ENCODE measurements at places on chromosomes 2 and 18. TPM values are rescaled to one million over a fixed set of nuclear protein-coding genes. Genes with fewer than 3 reads are reported as not detected.
A peak's percentile ranks its signal among the peaks of the same experiment; 100 is the strongest.

DNA sequence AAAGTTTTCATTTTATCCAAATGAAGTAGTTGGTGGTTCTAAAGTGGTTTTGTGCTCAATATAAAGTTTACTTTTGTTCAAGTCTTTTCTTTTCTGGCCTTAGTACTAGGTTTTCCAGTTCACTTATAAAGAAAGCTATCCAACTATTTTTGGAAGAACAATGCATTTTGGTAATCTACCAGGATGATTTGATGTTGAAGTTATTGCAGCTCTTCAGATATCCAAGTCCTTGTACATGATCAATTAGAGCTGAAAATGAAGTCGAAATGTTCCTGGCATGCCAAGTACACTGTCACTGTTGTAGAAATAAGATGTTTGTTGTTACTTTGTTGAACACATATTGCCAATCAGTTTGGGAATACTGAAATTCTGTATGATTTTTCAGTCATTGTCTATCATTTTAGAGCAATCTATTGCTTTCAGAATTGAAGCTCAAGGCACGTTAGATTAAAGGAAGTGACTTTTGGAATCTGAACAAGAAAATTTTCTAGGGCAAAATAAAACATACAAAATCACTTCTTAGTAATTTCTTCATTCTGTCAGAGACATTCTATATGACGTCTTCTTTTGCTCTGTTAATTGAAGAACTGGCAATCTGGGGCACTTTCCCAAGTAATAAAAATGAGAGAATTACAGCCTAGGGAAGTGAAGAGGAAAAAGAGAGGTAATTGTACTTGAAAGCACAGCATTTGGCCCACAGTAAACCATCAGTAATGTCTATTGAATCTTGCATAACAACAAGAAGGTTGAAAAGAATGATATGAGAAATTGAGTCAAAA is 232.3 kb downstream of the MREG start:
- DNase-seq, result no peak

DNA sequence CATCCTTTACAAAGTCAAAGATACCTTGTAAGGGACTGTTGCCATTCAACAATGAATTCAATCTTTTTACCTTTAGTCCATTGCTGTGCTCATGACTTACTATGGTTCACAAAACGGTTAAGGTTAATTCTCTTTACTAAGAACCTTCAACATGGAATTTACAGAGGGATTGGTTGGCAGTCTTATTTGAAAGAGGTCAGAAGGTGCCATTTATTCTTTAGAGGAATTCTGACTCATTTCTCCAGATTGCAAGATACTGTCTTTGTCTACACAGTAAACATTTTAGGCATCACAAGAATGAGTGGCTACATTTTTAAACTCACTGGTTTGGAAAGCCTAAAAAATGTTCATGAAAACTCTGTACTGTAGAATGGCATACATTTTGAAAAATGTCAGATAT is 17.4 kb downstream of the KCNH7 start:
- no peak for DNase-seq

DNA sequence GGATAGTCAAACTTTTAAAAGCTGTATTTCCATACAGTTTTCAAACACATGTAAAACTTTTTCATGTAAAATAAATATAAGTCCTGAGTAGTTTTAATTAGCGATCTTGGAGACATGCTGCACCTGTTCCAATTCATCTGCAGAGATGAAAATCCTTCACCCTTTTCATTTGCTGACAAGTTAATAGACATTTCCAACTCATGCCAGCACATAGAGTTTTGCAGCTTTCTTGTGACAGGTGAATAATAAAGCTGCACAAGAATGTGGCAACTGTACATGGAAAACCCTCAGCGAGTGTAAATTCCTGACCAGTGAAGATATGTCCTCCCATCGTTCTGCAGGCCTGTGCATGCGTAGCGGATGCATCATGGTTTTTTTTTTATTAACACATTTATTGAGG is 771.4 kb downstream of the TDRD15 start:
- no peak for DNase-seq

DNA sequence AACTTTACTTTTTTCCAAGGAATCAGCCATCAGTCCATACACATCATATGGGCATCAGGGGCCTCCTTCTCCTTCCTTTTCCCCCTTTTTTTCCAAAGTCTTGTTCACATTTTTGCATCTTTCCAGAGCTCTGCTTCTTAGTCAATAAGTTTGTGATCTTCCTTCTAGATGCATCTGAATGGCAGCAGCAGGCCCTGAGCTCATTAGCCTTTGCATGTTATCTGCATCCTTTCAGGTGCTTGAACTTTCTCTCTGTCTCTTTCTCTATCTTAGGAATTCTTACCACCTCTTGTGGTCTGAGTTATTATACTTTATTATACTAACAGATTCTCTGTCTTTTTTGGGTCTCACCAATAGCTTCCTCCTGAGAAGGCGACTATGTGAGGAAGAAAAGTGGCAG is 312.4 kb upstream of the FANCL start:
- DNase-seq, result no peak

GRCh38 chr2:171923206-171923605 is 945 bp downstream of the HAT1 start:
- DNase-seq, result no peak

- DNase-seq, result no peak
These were observed 46.2 kb downstream of the AKAIN1 start for GRCh38 chr18:5150894-5151293.

- peak; percentile 18 for DNase-seq
These were observed 5.7 kb upstream of the GPR35 start for GRCh38 chr2:240619506-240620148.

- DNase-seq, result no peak
These were observed 14.5 kb downstream of the CNNM4 start for GRCh38 chr2:96775160-96775559.

DNA sequence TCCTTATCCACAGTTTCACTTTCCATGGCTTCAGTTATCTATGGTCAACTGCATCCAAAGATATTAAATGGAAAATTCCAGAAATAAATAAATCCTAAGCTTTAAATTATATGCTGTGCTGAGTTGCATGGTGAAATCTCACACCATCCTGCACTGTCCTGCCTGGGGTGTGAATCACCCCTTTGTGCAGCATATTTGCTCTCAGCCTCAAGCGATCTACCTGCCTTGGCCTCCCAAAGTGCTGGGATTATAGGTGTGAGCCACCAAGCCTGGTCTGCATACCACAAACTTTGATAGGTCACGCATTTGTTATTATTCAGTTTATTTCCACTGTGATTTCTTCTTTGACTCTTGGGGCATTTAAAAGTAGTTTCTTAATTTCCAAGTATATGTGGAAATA is 117.2 kb downstream of the SPIRE1 start:
- DNase-seq, result no peak

DNA sequence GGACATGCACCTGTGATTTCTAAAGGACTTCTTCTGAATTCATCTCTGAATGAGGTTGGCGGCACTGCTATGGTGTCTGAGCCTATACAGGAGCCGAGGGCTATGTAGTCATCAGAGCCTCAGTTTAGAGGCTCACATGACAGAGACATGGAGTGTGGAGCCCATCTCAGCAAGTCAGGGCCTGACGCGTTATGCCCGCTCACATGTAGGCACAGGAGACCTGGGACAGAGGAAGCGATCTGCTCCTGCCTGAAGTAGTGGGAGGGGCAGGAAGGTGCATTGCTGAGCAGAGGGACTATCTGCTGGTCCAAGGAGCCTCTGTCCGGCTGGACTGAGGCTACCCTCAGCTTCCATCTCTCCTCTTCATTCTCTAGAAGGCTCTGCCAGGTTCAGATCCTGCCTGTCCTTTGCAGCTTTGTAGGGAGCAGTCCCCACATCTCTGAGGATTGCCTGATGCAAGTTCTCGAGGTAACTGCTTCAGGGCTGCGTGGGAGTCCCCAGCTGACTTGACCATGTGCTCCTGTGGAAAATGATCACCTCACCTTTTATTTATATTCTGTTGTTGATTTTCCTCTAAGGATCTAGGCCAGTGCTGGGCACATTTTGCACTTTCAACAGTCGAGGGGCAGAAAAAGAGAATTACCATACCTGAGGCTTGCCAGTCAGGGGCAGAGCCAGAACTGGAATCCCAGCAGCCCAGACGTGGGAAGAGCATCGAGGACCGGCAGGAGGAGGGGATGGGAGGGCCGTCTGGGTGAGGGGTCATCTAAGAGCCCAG is 16.6 kb downstream of the KLHL29 start:
- no peak for DNase-seq

DNA sequence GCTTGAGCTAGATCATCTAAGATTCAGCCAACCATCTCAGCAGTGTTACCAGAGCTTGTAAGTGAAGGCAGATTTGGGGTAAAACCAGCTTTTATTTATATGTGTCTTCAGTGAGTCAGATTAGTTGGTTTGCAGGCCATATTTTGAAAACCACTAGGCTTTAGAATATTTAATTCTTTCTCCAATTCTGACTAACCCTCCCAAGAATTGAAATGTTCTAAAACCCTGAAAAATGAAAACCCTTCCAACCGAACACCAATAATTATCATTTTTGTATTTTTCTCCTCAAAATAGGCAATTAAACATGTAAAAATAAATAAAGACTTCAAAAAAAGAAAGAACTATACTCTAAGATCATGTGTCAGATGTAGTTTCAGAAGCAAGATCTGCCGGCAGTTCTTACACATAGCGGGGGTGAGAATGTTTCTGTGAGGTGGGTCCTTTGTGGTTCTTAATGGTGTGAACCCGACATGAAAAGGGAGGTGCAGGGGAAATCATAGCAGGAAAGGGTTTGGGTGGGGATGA is 14.2 kb downstream of the PLEK start:
- DNase-seq, result no peak

DNA sequence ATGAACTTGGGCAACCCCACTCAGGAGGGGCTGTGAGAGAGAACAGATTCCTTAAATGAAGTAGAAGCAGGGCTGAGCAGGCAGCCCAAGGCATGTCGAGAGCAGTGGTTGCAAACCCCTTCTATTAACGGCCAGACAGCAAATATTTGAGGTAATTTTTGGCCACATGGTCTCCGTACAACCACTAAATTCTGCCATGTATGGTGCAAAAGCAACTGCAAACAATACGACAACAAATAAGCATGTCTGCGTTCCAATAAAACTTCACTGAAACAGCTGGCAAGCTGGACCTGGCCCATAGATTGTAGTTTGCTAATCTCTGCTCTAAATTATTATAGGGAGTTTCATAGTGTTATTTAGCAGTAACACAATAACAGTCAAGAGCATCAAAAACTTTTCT is 217.0 kb upstream of the ZNF521 start:
- DNase-seq, result no peak

- DNase-seq, result no peak
These were observed 88.0 kb downstream of the COMMD1 start for GRCh38 chr2:61993422-61994024.

GRCh38 chr18:35457140-35457704 is 40.5 kb downstream of the INO80C start:
- no peak for DNase-seq

DNA sequence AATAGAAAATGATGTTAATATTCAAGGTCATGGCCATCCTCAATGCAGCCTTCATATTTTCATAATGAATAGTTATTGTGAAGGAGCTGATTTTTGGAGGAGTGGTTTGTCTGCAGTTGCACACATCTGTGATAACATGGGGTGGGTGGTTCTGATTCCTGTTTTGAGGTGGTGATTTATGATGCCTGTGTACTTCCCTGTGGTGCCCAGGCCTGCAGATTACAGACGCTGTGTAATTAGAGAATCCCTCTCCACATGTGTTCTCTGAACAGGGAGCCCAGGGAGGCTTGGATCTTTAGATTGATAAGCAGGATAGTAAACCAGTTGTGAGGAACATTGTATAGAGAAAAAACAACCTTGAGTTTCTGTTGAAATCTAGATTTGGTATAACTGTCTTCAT is 117.5 kb downstream of the AGAP1 start:
- DNase-seq, result no peak

DNA sequence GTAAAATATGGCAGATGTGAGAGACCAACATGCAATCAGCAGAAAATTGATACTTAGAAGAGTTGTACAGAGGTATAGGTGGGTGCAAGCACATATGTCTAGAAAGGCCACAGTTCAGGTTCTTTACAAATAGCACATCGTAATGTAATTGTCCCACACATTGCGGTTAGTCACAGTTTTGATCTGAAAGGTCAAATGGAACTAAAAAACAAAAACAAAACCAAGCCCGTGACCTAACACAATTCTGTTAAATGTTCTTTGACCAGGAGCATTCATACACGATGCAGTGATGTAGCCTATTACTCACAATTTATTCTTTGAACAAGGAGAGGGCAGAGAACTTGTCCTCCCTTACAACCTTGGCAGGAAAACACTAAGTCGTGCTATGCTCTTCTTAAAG is 108.9 kb upstream of the MAP4K3 start:
- DNase-seq, result no peak

GRCh38 chr2:24276349-24276899 is 83.9 kb downstream of the ITSN2 start:
- no peak for DNase-seq

GRCh38 chr2:168422584-168422983 is 33.5 kb upstream of the CERS6 start:
- DNase-seq, result no peak

- DNase-seq, result no peak
These were observed 129.2 kb downstream of the IKZF2 start for GRCh38 chr2:213021971-213022899.

- DNase-seq, result no peak
These were observed 148.4 kb downstream of the CSRNP3 start for GRCh38 chr2:165617741-165618481.

DNA sequence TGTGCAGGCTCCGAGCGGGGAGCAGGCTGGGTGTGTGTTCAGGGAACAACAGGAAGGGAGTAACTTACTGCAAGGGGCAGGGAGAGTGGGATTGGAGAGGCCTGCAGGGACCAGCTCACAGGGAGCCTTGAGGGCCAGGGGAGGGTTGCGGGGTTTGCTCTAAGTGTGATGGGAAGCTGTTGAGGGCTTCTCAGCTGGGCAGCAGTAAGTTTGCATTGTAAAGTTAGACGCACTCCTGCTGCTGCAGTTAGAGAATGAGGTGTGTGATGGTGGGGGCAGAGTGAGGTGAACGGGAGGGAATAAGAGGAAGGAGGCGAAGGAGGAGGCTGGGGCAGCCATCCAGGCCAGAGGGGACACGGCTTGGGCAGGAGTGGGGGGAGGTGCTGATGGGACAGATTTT is 53.4 kb downstream of the BOLA3 start:
- no peak for DNase-seq

GRCh38 chr2:189231719-189232323 is 52.3 kb upstream of the COL5A2 start:
- DNase-seq, result no peak

DNA sequence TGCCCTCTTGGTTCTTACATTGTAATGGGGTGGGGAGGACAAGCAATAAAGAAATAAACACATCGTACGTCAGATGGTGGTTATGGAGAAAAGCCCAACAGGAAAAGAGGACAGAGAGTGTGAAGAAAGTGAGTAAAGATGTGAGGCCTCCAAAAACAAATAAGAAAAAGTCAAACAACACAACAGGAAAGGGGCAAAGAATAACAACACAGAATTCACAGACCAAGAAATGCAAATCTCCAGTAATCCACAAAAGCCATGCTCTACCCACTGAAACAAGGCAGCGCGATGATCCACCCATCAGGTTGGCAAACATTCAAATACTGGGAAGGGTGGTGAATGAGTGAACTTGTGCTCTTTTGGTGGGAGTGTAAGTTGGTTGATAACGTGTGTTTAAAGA is 16.7 kb upstream of the DUSP2 start:
- no peak for DNase-seq

- DNase-seq, result no peak
These were observed 17.0 kb upstream of the KANSL1L start for GRCh38 chr2:210188190-210188589.

HK2 gene
- 23.0 TPM for total RNA-seq

NPHP1 gene
- 0.20 TPM for total RNA-seq

MROH2A gene
- total RNA-seq, result 3.6 TPM

FEV gene
- total RNA-seq, result not detected

PARD3B gene
- total RNA-seq, result 8.6 TPM

APLF gene
- total RNA-seq, result 2.3 TPM

CDK15 gene
- total RNA-seq, result not detected

ECEL1 gene
- 0.80 TPM for total RNA-seq

TMEM247 gene
- not detected for total RNA-seq

TBR1 gene
- total RNA-seq, result not detected
